ENCODE measurements at places on chromosomes 12 and 14.

DNA sequence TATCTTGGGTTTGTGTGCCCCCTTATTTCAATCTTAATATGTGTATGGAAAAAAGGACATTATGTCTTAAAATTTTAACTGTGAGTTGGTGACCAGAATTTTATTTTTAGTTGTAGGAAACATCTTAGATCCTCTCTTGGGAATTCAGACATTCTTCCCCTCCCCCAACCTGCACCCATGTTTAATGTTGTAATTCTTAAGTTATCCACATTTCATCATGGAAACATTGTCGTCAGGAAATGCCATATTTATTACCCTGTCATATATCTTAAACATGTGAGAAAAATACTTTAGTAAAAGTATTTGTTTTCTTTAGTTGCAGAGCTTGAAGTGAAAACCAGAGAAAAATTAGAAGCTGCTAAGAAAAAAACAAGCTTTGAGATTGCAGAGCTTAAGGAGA lies 30.3 kb downstream of the YEATS4 start:
- DNase-seq: no peak

DNA sequence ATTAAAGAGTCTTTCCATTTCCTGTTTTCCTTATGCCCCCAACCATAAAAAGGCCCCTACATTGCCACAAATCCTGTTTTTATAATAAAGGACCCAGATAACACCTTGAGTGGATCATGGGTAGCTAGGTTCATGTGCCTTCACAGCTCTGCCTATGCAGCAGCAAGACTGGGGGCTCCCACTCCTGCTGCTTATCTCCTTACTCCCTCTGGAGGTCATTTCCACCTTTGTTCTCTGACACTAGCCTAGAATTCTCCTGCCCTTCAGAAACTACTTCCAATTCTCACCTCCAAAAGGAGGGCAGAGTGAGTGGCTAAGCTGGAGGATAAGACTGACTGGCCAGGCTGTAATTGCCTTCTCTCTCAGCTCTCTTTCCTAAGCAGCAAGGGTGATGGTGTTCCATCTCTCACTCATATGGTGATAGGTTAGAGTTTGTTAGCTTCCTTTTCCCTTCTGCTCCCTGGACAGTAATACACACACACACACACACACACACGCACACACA lies 20.0 kb upstream of the STAC3 start:
- DNase-seq: no peak

GRCh38 chr12:12249216-12250050 lies 17.4 kb downstream of the LRP6 start:
- DNase-seq: no peak

DNA sequence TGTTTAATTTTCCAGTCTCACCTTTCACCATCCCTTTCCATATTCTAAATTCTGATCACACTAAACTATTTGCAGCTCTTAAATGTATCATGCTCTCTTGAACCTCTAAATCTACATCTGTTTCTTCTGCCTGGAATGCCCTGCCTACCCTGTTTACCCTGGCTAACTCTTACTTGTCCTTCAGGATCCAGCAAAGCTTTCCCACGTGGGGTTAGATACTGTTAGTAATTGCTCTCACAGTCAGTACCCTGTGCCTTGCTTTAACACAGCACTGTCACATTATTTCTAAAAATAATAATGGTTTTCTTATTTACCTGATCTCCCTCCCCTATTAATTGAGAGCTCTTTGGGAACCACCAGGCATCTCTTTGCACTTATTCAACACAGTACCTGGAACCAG lies 333.0 kb downstream of the CEP128 start:
- no peak for DNase-seq

GRCh38 chr12:53984901-53985691 lies at the start of gene HOXC10:
Gene HOXC10, plus strand, starts transcription at chr12:53985146. Its CDS starts 114 bp downstream, at chr12:53985260.
- DNase-seq: peak; percentile 69

GRCh38 chr14:60003991-60004390 lies 84.0 kb downstream of the LRRC9 start:
- DNase-seq: no peak

- no peak for DNase-seq
These were observed 35.4 kb downstream of the SPTSSA start for GRCh38 chr14:34426313-34427295.

- DNase-seq: no peak
These were observed 4.7 kb upstream of the CDH24 start for GRCh38 chr14:23062002-23062401.

- no peak for DNase-seq
These were observed 74.5 kb downstream of the LRRC74A start for GRCh38 chr14:76900682-76901081.

GRCh38 chr14:88791629-88792472 lies 902 bp downstream of the EML5 start:
- DNase-seq: no peak

GRCh38 chr12:47223848-47224213 lies 144.1 kb upstream of the AMIGO2 start:
- DNase-seq: no peak

DNA sequence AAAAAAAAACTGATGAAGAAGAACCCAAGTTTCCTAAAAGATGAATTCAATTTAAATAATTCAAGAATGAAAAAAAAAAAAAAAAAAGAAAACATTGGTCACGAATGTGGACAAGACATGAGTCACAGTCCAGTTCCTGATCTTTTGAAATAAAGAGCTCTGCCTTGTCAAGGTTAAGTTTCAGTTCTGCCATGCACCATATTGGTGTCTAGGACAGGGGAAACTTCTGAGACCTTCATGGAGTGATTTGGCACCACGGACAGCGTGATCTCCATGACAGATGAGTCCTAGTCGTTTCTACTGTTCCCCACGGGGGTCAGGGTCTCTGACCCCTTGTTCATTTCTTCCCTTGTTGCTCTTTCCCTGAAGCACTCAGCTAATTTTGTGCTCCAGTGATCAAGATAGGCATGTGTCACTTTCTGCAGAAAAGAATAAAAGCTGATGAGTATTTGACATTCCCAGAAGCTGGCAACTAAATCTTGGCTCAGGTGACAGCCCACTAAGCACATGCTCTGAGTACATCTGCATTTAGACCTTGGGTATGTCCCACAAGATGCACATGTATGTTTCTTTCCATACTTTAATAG lies 1159.7 kb downstream of the BCL11B start:
- DNase-seq: no peak

GRCh38 chr12:41992022-41992421 lies 152.7 kb downstream of the GXYLT1 start:
- DNase-seq: no peak

GRCh38 chr12:6638305-6638704 lies 2.5 kb upstream of the LPAR5 start:
- no peak for DNase-seq

GRCh38 chr14:25841226-25841625 lies 756.6 kb downstream of the NOVA1 start:
- DNase-seq: no peak

GRCh38 chr12:29320295-29321085 lies 60.5 kb downstream of the ERGIC2 start:
- DNase-seq: no peak

- DNase-seq: no peak
These were observed 2.9 kb downstream of the KRT2 start for GRCh38 chr12:52649066-52649465.

DNA sequence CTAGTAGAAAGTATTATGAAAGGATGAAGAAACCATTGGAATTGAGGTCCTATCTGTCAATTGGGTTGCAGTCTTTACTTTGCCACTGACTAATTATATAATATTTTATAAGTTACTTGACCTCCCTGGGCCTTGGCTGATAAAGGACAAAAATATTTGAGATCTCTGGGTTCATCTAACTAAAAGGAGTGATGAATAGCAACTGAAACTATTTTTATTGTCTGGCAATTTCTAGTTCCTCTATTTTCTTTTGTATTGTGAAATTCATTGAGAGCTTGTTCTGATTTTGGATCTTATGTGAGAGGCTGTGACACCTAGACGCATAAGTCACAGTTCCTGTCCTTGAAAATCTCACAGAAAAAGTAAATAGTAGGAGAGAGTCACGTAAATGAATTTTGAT lies 415.7 kb upstream of the ATP2B1 start:
- no peak for DNase-seq

GRCh38 chr12:111598637-111599452 lies at the start of gene ATXN2:
Gene ATXN2, minus strand, starts transcription at chr12:111599315. Its CDS starts 281 bp downstream, at chr12:111599034.
- DNase-seq: peak; percentile 56

DNA sequence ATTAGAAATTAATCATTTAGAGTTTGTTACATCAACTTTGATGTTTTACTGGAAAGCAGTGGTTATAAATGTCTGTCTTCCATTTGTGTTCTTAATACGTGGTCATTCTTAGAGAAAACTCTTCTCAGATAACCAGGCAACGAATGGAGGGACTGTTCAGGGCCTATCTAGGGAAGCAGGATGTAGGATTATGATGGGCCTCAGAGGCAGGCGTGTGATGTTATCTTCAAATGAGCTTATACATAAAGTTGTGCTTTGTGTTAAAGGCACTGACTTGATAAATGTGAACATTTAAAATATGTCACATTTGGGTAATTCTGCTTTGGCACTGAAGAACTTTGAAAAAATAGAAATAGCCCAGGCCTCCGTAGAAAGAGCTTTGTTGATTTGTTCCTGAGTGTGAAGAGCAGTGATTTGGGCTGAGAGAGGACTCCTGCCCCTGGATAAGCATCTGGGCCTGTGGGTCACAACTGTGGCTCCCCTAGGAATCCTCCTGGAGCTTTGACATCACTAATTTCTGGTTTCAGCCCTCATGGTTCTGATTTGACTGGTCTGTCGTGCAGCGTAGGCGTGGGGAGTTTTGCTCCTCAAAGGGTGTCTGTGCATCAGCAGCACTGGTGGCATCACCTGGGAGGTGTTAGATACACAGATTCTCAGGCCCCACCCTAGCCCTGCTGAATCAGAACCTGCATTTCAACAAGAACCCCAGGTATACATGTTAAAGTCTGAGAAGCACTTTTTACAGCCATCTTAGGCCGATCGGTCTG lies 55.4 kb downstream of the SAMD4A start:
- DNase-seq: peak; percentile 46

DNA sequence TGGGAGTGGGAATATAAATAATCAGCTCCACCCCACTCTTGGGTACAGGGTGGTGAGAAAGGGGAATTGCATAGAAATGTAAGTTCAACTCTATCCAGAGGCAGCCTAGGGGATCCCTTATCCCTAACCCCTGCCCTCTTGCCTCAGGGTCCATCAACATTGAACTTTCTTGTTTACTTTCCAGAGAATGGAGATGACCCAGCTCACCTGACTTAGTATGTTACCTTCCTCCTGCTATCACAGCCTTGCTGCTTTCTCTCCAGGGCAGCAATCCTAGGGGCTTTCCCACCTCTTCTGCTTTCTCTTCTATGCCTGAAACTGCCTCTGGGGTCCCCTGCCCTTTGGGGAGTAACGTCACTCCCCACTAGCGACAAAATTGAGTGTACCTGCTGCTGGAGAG lies 2.7 kb downstream of the LRP1 start:
- DNase-seq: no peak

DNA sequence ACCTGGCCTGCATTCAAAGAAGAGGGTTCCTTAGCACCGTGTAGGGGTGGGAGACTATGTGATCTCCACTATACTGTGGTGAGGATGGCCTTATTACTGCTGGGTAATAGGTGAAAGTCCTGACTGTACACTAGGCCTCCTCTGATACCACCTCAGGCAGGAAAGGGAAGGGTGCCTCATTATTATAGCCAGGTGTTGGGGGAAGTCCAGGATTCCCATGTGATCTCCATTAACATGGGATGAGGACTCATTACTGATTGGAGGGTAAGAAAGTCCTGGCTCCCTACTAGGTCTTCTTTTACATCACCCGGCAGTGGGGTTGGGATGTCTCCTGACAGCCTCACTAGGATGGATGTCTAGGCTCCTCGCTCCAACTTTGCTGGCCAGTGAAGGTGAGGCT lies 252.1 kb downstream of the LRIG3 start:
- DNase-seq: no peak

DNA sequence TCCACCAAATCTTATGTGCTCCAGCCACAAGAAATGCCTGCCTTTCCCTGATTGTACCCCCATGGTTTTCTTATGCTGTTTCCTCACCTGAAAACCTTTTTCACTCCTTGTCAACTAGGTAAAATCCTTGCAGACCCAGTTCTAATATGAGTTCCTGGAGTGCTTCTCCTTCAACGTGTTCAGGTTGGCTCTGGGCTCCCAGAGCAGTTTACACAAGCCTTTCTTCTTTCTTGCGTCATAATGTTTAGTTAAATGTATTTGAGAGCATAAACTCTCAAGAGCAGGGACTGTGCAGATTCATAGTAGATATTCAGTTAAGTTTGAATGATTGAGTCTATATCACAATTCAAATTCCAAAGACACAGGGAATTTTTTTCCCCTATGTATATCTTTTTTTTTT lies 484.8 kb upstream of the CCDC196 start:
- no peak for DNase-seq

DNA sequence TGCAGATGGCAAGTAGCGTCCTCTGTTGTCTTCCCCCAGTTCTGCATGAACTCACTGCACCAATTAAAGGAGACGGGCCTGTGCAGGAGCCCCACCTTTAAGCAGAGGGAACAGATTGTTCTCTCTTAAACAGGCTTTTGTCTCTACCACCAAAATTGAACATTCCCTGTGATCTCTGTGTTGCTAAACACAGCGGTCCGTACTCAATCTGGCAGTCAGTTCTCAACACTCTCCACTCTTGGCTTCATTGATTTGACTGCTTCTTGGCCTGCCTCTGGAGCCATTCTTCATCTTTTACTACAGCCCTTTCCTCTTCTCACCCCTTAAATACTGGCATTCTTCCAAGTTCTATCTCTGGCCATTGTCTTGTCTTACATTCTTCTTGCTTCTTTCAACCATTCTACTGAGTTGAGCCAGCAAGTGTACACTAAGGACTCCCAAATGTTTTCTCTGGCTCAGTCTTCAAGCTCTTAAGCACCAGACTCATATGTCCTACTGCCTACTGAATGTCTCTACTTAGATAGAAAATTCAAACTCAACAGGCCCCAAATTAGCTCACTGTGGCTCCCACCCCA lies 8.0 kb upstream of the NT5DC3 start:
- no peak for DNase-seq

- no peak for DNase-seq
These were observed 52.7 kb downstream of the FAM222A start for GRCh38 chr12:109766251-109766778.

- no peak for DNase-seq
These were observed 11.3 kb downstream of the RAB15 start for GRCh38 chr14:64960762-64961276.

GRCh38 chr12:117365049-117365616 lies 3.7 kb upstream of the NOS1 start:
- no peak for DNase-seq
